ENCODE measurements at places on chromosomes 3 and 15.

GRCh38 chr15:69825941-69826818 is 271.5 kb downstream of the TLE3 start:
- DNase-seq = no peak

DNA sequence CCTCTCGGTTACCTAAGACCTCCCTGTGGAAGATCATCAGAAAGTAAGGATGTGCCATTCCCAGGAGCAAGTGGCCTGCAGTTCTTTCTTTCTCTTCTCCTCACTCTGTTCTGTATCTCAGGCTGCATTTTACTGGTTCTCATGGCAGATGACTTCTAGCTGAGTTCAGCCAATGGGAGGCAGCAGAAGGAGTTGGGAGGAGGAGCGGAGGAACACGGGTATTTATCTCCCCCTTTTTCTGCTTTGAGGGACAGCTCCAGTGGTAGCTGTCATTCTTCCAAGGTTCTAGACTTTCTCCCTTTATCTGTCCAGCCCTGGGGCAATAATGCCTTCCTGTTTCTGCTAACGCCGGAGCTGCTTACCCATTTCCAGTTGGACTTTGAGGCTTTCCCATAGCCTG is 339.9 kb downstream of the NR2F2 start:
- DNase-seq = no peak

- no peak for DNase-seq
Measured at GRCh38 chr15:48471073-48471472, 139.8 kb downstream of the DUT start.

DNA sequence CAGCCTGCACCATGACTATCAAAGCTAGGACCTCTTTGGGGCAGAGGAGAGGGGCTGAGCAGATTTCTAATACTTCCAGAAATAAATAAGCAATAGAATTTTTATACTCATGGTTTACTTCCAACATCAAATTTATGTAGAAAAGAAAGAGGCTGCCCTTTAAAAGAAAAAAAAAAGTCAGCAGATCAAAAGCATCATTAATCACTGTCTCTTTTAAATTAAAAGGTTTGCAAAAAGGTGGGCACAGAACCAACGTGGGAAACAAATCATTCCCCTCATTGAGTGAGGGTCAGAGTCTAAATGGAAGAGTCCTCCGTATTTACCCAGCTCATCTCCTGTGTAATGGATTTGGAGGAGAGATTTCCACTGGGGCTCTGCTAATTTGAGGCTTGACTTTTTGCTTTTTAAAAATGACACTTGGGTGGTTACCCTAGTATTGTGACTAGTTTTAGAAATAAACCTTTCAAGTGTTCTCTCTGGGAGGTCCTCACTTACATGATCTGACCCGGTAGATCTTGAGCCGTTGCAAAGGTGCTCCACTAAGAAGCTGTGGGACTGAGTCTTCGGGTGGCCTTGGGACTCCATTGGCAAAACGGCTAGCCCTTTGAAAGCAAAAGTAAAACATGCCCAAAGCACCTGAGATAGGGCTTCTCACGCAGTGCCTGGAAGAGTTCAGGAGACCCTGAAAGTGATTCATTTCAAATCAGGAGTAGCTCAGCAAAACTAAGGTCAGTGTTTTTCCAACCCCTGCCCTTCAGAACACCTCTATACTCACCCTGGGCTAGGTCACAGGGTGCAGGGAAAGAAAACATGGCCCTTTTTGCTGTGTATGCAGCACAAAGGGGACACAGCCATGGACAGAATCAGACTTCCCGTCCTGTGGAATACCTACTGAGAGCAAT is 320.9 kb downstream of the FOXP1 start:
- DNase-seq = no peak

- DNase-seq = no peak
Measured at GRCh38 chr3:50364573-50365079, 5.3 kb upstream of the TMEM115 start.

GRCh38 chr3:119933207-119933606 is 151.3 kb downstream of the NR1I2 start:
- peak; percentile 8 for DNase-seq

DNA sequence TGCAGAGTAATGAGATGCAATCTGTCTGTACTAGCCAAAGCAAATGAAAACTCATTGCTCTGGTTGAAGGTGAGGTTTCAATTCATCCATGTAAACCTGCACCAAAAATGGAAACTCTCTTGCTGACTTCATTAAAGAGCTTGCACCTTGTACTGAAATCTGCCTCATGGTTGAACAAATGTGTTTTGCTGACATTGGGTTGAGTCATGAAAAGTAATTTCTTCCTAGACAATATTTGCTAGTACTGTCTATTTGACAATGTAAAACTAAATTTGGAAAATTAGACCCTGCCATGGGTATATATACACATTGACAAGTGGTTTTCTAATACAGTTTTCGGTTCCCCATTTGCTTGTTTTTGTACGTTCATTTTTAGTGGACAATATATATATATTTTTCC is 33.3 kb downstream of the RYR3 start:
- no peak for DNase-seq

DNA sequence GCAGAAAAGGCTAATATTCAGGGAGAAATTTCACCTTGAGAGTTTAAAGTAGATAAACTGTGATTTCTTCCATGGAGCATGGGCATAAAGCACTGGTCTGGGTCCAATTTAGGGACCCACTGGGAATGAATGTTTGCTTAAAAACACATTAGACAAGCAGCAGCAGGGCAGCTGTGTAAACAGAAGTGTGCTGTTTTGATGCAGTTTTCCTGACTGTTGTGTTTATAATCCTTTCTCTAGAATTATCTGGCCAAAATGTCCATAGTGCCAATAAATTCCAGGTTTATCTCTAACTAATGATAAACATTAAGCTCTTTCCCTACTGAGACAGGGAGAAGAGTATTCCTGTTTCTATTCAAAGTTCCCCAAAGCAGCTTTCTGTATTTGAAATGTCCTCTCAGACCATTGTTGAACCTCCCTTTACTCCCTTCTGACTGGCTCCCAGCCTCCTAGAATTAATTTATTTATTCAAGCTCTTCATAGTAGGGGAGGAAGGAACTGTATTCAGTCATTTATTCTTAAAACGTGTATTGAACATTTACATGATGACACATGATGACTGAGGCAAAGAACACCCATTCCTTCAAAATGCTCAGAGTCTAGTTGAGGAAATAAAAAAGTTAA is 7.0 kb upstream of the TM4SF18 start:
- DNase-seq = no peak

DNA sequence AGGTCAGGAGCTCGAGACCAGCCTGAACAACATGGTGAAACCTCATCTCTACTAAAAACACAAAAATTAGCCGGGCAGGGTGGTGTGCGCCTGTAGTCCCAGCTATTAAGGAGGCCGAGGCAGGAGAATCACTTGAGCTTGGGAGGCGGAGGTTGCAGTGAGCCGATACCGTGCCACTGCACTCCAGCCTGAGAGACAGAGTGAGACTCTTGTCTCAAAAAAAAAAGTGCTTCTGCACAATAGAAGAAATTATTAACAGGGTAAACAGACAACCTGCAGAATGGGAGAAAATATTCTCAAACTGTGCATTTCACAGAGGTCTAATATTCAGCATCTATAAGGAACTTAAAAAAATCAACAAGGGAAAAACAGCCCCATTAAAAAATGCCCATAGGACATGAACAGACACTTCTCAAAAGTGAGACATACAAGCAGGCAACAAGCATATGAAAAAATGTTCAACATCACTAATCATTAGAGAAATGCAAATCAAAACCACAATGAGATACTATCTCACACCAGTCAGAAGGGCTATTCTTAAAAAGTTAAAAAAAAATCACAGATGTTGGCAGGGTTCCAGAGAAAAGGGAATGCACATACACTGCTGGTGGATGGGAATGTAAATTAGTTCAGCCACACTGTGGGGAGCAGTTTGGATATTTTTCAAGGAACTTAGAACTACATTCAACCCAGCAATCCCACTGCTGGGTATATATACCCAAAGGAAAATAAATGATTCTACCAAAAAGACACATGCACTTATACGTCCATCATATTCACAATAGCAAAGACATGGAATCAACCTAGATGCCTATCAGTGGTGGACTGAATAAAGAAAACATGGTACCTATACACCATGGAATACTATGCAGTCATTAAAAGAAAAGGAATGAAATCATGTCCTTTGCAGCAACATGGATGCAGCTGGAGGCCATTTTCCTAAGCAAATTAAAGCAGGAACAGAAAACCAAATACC is 75.5 kb downstream of the MSL2 start:
- no peak for DNase-seq

- DNase-seq = no peak
Measured at GRCh38 chr3:188342991-188343732, 189.2 kb downstream of the LPP start.

- DNase-seq = no peak
Measured at GRCh38 chr3:147423798-147424580, 14.8 kb downstream of the ZIC1 start.

DNA sequence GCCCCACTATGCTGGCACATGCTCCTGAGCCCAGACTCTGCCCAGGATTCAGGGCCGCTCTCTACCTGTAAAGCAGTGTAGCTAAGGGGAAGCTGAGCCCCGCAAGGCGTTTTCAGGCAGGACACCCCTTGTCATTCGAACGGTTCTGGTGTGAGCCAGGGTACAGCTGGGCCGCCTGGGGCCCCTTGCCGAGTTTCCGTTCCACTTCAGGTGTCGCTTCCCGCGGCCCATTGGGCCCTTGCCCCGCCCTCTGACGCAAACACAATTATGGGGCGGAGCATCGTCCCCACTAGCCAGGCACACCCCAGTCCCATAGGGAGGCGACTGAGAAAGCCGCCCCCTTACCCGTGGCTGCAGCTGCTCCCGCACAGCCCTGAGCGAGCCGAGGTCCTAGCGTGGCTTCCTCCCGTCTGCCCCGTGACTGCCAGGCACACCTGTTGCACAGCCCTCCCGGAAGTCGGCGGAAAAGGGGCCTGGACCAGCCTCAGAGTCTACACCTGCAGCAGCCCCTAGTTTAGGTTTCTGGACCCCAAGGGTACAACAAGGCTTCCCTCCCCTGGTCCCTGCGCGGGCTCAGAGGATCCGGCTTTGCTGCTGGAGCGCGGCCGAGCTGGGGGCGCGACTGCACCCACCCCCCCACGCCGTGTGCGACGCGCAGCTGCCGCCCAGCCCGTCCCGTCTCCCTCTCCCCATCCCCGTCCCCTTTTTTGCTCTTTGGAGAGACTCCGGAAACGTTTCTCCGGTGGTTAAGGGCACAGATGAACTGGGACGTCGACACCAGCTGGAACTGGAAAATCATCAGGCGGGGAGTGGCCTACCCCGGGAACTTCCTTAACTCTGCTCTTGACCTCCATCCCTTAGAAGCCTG is at the start of gene PLSCR2:
Gene PLSCR2 (minus strand): TSS at position 412 of the 868 bp plus-strand sequence. CDS start 9,657 bp downstream, outside the sequence.
- peak; percentile 39 for DNase-seq

DNA sequence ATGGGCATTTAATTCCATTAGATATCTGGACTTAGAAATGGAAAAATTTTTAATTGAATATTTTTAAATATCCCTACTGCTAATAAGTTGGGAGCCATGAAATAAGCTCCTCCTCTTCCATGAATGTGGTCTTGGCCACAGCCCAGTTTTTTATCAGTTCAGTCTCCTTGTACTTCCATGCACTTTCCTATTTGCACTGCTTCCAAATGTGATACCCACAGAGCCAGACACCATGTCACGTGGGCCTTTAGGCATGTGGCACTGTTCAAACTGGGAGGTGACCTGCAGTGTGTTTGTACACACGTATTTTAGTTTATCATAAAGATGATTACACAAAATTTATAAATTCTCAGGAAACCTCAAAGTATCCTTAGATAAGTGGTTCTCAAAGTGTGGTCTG is 80.1 kb upstream of the DGKG start:
- DNase-seq = no peak

DNA sequence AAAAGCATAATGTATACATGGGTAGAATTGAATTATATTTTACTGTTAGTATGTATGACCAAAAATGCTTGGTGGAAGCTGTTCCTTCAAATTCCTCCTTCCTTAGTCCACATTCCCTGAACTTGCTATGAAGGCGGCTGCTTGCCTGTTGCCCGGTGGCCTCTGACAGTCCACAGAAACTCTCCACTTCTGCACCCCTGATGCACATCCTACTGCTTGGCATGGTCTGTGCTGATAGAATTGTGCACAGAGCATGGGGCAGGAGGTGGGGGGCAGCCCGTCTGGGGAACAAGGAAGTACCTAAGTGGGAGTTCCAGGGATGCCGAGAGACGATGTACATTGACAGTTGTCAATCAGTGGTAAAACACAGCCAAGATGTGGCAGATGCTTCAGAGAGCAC is 33.7 kb upstream of the GABRB3 start:
- DNase-seq = no peak

DNA sequence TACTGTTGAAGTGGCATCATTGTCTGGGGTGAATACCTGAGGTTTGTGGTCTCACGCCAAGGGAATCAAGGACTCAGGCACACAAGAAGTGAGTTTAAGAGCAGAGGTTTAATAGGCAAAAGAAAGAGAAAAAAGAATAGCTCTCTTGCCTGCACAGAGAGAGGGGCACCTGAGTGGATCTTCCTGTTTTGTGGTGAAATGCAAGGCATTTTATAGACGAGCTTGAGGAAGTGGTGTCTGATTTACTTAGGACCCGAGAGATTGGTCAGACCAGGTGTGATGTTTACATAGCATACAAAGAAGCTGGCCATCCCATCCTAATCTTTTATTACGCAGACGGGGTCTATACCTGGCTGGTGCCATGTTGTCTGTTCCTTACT is 13.2 kb downstream of the CCR5 start:
- no peak for DNase-seq

GRCh38 chr15:70259640-70260508 is 162.2 kb upstream of the TLE3 start:
- DNase-seq = no peak

- DNase-seq = peak; percentile 83
Measured at GRCh38 chr15:75202251-75203016, 752 bp downstream of the C15orf39 start.

DNA sequence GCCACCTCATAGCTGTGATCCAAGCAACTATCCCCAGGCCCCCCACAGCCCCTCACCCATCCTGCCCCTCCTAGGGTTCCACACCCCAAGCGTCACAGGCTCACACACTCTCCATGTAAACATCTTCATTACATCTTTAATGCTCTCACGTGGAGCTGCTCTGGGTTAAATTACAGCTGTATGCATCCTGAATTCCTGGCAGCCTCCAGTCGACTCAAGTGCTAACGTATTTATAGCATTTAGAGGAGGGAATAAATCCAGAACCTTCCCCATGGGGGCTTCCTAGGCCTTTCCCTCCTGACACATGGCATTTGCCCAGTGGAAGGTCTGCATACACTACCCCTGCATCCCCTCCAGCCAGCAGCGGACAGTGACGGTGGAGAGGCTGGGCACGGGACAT is 9.6 kb downstream of the C3orf18 start:
- no peak for DNase-seq

GRCh38 chr3:49530231-49530630 is 24.0 kb upstream of the BSN start:
- no peak for DNase-seq

GRCh38 chr15:34338347-34338746 is 766 bp upstream of the SLC12A6 start:
- no peak for DNase-seq

DNA sequence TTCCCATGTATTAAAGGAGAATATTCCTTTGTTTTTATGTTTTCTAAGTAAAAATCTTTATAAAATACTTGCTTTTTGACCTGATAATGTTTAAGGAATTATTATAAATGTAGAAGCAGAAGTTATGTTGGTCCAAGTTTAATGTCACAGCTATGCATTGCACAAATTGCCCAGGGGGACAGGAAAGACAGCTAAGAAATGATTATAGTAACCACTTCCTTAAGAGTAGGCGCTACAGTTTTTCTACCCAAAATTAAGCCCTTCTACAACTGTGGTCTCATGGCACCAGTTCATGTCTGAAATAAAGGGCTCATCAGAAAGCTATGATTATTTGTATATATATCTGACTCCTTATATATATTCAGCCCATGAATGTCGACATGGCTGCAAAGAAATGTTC is 176.4 kb downstream of the GBE1 start:
- no peak for DNase-seq

Measured in hindlimb muscle (tissue), 1 donor.